Right cardiac atrium (tissue), 5 donors: ENCODE measurements at places on chromosomes 1 and 21. TPM values are rescaled to one million over a fixed set of nuclear protein-coding genes. Genes with fewer than 3 reads are reported as not detected.

DNA sequence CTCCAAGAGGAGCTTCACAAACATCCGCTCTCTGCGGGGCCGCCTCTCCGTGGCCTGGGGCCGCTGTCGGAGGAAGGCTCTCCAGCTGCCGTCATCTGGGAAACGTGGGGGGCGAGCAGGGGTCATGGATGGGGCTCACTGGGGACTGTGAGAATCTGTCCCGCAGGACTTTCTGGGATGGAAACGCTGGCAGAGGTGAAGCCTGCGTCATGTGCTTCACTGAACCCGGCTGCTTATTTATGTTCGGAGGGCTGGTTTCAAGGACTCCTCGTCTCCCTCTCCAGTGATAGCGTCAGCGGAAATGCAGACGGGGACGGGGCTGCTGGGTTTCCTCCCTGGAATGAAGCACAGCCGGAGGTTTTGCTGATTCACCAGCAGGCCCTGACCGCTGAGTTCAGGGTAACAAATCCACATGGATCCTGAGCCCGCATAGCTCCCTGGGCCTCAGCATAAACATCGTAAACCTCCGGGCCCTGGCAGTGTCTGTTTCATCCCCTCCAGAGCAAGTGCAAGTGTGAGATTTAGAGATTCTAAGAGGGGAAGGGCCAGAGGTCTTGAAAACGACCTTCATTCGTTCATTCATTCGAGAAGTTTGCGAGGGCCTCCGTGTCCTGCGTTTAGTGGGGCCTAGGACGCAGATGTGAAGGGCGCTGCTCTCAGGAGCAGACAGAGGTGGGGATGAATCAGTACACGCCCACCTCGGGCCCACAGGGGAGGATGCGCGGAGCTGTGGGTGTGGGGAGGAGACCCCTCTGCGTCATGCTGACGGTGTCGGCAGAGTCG, 7.0 kb upstream of the POFUT2 start:
- DNase-seq, result peak; percentile 95

GRCh38 chr1:162025541-162025940, 1.9 kb upstream of the OLFML2B start:
- DNase-seq, result no peak

DNA sequence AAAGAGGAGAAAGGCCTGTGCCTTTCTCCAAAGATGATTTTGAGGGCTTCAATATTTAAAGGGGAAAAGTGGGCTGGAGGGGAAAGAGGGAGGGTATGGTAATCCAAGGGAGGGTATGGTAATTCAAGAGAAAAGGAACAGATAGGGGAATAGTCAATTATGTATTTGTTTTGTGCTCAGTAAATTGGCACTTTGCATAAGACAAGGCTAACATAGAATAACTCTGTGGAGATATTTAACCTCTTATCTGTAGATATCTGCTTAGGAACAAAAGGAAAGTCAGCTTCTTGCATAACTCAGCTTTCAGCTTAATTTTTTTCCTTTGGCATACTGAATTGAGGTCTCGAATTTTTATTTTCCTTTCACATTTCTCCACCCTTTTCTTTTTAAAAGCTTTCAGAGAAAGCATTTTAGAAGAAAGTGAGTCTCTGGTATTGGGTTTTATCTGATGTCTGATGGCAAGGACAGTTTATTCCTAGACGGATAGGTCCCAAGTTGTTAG, 119.9 kb upstream of the F3 start:
- DNase-seq, result no peak

GRCh38 chr1:86395751-86396497, at the start of gene ODF2L:
Gene ODF2L (minus strand): TSS chr1:86396323. CDS start chr1:86387027, 9,296 bp downstream.
- DNase-seq, result peak; percentile 90

The ANKRD65 gene
- polyA plus RNA-seq, result 4.5 TPM
